Ureter (tissue), 1 donor: ENCODE measurements at places on chromosomes 7 and 10. TPM values are rescaled to one million over a fixed set of nuclear protein-coding genes. Genes with fewer than 3 reads are reported as not detected.

The DOCK4 gene
- 37.9 TPM for total RNA-seq

DNA sequence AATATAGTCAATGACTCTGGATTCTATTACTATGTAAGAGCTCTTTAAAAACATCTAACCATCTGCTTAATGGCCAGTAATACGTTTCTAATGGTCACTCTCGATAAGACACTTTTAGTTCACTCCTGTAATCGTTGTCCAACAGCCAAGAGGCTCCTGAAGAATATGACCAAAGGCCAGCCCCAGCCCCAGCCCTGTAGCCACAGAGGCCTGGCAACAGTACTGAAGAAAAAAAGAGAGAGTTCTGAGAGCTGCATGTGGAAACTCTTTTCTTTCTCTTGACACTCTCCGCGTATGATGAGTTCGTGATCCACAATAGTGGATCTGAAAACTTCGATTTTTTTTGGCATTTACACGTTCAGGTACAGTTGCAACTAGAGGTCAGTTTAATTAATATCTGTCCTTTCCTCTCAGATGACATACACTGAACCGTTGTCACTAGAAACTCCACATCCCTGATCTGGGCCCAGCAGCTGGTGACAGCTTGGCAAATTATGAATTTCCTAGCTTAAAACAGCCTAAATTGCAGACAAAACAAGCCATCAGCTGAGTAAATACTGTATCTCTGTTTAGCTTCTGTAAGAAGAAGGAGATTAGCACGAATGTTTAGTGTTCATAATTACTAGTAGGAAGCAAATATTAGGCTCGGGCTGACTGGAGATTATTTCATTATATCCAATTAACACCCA is 456.7 kb downstream of the LRMDA start:
- no peak for DNase-seq

- no peak for DNase-seq
Measured at GRCh38 chr10:13617116-13617515, 30.4 kb downstream of the PRPF18 start.

DNA sequence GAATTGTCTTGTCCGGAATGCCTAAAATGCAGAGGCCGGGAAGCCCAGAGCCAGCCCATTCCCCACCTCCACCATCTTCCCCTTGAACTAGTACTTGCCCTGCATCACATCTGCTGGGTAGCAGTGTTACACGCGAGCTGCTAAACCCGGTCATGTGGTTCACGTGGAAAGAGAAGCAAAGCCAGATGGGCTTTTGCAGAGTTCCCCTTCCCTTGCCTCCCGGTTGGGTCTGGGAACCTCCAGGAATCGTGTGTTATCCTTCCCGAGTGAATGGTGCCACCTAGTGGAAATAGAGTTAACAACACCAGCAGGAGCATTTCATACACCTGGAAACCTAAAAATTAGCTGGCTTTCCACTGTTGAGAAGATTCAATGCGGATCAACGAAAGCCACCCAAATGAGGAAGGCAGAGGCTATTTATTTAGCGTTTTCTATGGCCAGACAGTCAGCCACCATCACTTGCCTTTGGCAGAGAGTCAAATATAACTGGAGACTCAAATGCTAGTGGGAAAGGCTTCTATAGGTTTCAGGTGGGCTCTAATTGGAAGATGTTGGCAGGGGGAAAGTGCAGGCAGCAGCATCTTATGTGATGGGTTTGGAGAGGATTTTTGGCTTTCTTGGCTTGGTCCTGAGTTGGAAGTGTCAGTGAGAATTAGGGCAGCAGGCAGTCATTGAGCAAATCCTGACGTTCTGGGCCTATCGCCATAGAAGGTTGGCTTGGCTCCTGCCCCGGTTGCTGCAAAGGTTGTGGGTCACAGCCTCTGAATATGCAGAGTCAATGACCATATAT is 12.9 kb upstream of the DENND2A start:
- DNase-seq, result peak; percentile 75

The DRGX gene
- not detected for total RNA-seq

The SAP25 gene
- 2.8 TPM for total RNA-seq

DNA sequence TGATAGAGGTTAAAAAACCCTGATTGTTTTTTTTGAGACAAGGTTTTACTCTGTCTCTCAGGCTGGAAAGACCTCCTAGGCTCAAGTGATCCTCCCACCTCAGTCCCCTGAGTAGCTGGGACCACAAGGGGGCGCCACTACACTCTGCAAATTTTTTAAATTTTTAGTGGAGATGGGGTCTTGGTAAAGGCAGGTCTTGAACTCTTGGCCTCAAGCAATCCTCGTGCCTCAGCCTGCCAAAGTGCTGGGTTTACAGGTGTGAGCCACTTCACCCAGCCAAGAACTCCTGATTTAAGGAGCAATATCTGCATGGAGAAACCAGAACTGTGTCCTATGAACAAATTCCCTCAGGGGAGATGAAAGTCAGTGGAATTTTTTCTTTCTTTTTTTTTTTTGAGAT is 7.3 kb upstream of the KLHDC10 start:
- DNase-seq, result no peak

The ARMC3 gene
- total RNA-seq, result not detected

The MEPCE gene
- 33.7 TPM for total RNA-seq

DNA sequence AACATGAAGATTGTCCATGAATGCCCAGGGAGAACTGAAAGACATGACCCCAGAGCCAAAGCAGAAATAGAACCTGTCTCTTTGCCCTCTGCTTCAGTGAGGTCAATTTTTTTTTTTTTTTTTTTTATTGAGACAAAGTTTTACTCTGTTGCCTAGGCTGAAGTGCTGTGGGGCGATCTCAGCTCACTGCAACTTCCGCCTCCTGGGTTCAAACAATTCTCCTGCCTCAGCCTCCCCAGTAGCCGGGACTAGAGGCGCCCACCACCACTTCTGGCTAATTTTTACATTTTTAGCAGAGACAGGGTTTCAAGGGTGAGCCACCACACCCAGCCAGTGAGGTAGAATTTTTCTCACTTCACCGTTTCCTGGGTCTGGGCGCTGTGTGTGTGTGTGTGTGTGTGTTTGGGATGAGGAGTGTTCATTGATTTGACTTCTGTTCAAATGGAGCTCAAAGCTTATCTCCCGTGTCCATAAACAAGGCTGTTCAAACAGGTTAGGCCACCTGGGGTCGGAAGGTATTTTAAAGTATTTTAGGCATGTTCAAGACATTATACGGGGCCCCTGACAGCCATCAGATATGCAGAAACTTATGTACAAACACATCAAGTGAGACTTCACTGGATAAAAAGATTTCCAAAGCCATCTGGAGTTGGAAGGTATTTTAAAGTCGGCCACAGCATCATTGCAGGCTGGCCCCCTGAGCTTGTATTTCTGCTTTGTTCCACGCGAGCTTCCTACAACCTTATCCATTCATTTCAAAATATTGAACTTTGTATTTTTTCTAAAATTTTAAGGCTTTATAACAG is 93.8 kb downstream of the MAP3K8 start:
- no peak for DNase-seq

DNA sequence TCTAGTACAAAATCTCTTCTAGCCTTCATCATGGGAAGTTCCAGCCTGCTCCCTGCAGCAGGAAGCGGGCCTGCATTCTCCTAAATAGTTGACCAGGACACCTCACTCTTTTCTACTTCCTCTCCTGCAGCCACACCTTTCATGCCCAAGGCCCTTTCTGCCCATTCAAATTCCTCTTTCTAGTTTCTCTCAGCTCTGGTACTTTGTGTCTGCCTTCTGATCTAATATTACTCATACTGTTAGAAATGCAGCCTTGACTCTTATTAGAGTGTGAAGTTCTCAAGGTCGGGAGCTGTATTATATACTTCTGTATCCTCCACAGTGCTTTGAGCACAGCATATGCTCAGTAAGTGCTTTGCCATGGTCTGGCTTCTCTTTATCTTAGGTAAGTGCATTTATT is 103.1 kb downstream of the PRKCQ start:
- DNase-seq, result no peak

The SPDYE9 gene
- total RNA-seq, result not detected
